ENCODE measurements at places on chromosomes 11 and 22.

- DNase-seq = no peak
Observed at GRCh38 chr11:109343242-109343641, 78.7 kb upstream of the C11orf87 start.

DNA sequence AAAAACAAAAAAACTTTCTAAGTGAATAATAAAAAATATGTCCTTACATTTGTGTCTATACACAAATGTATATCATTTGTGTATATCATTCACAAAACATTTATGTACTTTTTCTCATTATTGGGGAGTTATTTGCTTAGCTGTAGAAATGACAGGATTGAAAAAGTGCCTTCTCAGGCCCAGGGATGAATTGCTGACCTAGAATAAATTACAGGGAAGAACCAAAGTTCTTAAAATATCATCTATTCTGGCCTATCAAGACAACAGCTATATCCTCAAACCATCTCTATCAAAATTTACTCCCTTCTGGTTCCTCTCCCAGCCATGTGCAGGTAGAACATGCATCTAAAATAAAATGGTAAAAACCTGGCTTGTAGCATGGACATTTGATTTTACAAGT, 1.9 kb upstream of the RAB6A start:
- no peak for DNase-seq

GRCh38 chr11:12692229-12693075, 18.2 kb downstream of the TEAD1 start:
- no peak for DNase-seq

DNA sequence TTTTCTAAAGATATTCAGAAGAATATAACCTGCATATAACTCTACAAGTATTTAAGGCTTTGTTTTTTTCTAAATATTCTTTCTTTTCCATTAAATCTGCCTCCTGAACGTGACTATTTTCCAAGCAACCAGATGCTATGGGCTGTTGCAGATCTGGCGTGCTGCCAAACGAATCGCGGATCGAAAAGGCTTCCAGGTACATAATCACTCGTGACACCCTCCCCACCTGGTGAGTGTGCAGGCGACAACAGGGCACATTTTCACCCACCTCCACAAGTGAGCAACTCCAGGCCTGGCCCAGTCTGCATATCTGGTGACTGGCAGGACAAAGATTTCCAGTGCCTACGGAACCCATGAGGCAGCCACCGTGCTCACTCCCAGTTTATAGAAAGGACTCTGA, 660.1 kb downstream of the OPCML start:
- no peak for DNase-seq

- DNase-seq = no peak
Observed at GRCh38 chr11:37076866-37077265, 478.8 kb upstream of the RAG2 start.

GRCh38 chr22:50530877-50531545, 1.2 kb upstream of the TYMP start:
- no peak for DNase-seq

- no peak for DNase-seq
Observed at GRCh38 chr11:2555891-2556290, 111.1 kb downstream of the KCNQ1 start.

- DNase-seq = no peak
Observed at GRCh38 chr11:1714908-1715885, 18.2 kb downstream of the KRTAP5-6 start.

DNA sequence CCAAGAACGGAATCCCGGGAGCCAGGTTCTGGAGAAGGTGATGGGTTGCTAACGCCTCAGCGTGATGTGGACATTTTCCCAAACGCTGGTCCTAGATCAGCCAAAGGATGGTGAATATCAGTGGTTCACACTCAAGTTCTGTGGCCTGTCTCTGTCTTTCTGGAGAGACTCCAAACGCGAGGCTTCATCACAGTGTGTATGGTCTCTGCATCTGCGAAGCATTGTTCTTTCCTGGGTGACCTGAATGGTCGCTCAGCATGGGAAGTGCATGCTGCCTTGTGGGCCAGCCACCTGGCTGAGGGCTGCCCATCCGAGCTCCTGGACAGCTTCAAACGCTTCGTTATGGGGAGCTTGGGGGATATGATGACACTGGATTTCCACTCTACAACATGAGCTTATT, 810.0 kb downstream of the TBC1D22A start:
- no peak for DNase-seq

DNA sequence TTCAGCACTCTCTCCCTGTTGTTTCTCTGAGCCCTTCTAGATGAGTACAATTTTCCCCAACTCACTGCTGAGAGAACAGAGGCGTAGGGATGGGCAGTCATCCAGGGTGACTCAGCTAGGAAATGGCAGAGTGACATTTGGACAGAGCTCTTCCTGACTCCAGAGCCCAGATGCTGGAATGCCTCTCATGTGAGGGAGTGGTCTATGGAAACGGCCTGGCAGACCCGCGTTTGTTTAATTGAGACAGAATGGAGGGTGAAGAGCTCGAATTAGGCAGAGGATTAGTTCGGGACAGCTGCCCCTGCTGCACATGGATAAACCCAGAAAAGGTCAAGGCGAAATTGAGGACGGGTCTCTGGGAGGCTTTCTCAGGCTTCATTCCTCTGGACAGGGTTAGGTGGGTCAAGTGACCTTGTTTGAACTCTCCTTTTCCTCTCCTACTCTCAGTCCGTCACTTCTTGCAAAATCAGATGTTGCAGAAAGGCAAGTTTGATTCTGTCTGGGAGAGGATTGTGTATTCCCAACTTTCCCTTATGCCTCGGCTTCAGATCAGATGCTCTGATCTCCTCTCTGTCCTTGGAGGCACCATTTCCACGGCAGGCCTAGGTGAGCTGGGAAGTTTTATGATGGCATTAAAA, 7.6 kb upstream of the LMO2 start:
- DNase-seq = peak; percentile 62

DNA sequence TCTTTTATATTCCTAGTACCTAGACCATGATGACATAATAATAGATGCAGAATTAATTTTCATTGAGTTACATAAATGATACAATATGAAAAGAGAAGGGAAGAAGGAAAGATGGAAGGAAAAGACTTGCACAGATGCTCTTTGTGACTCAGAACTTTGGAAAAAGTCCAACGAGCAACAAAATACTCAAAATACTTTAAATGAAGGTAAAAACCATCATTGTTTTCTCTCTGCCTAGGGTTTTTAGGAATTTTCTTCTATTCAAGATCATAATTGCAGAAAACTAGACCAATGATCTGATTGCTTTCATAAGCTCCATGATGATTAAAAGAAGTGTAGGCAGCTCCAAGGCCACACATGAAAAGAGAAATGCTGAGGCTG, 276.9 kb downstream of the KIRREL3 start:
- DNase-seq = no peak

GRCh38 chr11:2293531-2293971, 8.2 kb downstream of the C11orf21 start:
- DNase-seq = no peak

- no peak for DNase-seq
Observed at GRCh38 chr11:76276046-76276780, 69.9 kb upstream of the WNT11 start.

DNA sequence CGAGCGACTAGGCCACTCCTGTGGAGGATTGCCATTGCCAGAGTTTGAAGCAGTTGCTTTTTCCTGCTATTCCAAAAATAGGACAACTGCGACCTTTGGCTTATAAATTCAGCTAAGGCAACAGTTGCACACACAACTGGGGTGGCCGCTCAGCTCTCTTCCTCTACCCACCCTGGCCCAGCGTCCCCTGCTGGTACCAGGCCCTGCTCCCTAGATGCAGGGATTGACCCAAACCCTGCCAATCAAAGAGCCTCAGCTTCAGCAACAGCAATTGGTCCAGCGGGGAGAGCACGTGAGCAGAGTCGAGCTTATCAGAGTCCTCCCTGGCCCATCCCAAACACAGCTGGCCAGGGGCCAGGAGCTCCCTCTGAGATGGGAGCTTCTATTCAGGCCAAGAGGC, 22.0 kb upstream of the CABP2 start:
- no peak for DNase-seq

- DNase-seq = no peak
Observed at GRCh38 chr11:102116453-102117205, 6.4 kb downstream of the YAP1 start.

DNA sequence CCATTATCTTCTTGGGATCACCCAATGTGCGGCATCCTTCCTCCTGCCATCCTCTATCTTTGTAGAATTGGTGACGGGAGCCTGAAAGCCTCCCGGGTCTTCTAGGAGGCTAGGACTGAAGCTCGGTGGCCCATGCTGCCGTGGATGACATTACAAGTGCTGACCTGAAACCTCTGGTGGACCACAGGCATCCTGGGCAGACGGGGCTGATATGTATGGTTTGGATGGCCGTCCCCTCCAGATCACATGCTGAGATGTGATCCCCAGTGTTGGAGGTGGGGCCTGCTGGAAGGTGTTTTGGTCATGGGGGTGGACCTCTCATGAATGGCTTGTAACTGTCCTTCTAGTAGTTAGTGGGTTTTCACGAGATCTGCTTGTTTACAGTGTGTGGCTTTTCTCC, 1525.8 kb downstream of the BRD1 start:
- no peak for DNase-seq

DNA sequence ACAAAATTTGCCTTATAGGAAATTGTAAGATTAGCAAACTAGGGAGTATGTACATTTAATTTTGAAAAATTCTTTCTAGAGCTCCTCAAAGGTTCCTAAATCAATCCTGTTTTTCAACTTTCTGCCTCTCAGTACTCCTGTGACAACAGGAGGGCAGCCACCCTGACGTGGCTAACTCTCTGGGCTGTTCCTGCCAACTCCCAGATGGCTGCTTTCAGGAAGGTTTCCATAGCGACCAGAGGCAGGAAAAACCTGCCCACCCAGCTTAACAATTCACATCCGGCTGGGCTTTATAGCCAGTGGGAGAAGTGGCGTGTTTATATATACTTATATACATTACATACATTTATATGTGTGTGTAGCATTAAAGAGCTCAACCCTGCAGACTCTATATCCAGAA, 26.5 kb downstream of the SGSM3 start:
- no peak for DNase-seq

DNA sequence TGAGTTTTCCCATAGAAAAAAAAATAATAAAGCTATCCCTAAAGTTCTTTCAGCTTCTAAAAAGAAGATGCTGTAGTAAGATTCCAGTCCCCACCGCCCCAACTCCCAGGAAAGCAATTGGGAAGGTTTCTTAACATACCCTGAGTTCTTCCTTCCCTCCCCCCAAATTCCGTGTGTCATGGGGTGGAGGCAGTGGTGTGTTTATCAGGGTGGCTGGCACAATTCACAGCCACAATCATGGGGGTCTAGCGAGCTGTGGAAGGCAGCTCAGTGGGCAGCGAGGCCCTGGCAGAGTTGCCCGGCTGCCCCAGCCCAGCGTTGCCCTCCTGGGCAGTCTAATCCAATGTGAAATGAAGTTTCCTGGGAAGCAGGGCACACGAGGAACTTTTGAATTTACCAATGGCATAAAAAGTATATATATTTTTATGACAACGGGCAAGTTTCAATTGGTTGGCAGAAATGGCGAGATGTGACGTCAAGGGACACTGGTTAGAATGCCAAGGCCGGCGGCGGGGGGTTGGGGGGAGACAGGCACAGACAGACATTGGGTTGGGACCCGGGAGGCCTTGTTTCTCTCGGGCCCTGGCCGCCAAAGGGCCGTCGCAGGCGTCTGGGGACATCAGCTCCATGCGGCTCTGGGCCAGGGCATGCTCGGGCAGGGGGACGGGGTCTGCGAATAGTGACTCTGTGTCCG, 80.7 kb upstream of the PPARA start:
- no peak for DNase-seq

- DNase-seq = peak; percentile 81
Observed at GRCh38 chr11:94543695-94544645, at the start of gene FUT4. TSS of gene FUT4 (plus strand) at chr11:94543921. CDS start at chr11:94544134, 213 bp downstream.

DNA sequence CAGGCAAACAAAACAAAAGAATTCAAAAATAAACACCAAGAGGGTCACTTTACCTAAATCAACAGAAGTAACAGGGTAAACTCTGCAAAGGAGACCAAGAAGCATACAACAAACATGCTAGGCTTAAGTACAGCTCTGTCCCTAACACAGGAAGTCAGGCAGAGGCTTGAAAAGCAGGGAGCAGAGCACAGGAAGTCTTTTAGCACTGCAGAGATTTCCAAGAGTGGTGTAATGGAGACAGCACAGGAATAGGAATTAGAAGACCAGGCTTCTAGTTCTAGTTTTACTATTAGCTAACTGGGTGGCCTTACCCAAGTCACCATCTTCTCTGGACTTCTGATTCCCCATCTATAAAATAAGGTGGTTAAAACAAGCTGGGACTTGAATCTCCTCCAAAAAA, 1.9 kb downstream of the RBFOX2 start:
- no peak for DNase-seq

- DNase-seq = no peak
Observed at GRCh38 chr11:126127898-126128297, 65.2 kb upstream of the CDON start.

DNA sequence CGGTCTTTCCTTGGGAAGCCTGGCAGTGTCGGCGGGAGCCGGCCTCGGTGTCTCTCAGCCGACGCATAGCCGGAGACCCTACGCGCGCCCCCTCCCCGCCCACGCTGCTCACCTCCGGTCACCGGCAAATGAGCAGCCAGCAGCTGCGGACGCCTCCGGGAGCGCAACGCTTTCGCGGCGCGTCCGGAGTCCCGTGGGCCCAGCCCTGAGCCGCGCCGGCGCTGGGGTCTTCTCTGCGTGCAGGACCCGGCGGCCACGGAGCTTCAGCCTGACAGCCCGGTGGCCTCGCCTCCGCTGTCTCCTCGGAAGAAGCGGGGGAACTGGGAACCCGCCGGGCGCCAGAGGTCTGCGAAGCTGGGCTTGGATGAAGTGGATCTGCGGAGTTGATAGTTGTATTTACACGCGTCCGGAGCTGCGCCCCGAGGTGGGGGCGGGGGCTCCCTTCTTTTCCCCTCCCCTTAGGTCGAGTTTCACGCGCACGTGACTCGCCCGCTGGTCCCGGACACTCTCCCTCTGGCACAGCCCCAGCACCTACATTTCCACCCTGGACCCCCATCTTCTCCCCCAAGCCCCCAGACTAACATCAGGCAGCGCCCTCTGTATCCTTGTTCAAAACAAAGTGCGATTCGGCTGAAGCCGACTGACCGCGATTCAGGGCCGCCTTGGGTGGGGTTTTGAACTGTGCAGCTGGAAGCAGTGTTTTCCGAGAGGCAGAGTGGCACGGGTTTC, at the start of gene SLC43A1:
Gene SLC43A1, minus strand, starts transcription at position 371 of the 729 bp plus-strand sequence. CDS start 1,591 bp downstream, outside the sequence.
- DNase-seq = peak; percentile 80

GRCh38 chr11:34823197-34823596, 93.0 kb downstream of the APIP start:
- no peak for DNase-seq

DNA sequence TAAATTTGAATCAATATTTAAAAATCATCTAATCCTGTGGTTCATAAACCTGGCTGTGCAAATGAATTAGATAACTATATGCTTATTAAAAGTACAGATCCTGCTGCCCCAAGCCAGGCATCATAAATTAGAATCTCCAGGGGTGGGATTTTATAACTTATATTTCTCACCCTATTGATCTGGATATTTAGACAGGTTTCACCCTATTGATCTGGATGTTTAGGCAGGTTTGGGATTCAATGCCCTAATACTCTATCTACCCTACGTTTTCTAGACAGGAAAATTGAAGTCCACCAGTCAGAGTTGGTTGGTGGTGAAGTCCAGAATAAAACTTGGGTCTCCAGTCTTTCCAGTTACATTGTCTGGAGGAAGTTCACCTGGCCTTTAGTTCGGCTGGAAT, 2.6 kb downstream of the OR8B8 start:
- no peak for DNase-seq

GRCh38 chr11:102920118-102920684, 35.3 kb downstream of the MMP13 start:
- DNase-seq = no peak

Measured in 8988T (cell line).